ENCODE measurements at places on chromosomes 5 and 9.
A peak's percentile ranks its signal among the peaks of the same experiment; 100 is the strongest.

DNA sequence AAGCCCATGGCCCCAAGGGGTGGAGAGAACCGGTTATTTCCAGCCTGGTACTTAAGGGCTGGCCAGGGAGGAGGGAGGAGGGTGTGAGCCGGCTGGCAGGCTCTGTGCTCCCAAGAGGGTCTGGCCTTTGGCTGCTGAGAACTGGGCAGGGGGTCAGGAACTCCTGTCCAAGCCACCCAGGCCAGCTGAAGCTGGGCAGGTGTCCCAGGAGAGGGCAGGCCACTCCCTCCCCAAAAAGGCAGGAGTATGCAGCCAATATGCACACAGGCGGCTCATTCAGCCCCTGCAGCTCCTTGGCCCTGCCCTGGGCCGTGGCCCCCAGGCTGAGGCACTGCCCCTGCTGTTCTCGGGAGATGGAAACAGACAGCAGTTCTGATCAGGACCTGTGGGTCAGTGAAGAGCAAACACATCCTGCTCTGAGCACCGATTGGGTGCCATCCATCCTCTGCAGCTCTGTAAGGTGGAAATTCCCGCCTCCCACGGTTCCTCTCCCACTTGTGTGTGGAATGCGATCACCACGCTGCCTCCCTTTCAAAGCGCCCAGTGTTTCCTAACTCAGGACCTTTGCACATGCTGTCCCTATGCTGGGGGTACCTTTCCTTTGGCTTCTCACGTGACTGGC, 17.1 kb upstream of the KIF12 start:
- no peak for DNase-seq

DNA sequence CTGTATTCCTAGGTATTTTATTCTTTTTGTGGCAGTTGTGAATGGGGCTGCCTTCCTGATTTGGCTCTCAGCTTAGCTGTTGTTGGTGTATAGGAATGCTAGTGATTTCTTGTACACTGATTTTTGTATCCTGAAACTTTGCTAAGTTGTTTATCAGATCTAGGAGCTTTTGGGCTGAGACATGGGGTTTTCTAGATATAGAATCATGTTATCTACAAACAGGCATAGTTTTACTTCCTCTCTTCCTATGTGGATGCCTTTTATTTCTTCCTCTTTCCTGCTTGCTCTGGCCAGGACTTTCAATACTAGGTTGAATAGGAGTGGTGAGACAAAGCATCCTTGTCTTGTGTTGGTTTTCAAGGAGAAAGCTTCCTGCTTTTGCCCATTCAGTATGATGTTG, 129.9 kb downstream of the DMXL1 start:
- no peak for DNase-seq

DNA sequence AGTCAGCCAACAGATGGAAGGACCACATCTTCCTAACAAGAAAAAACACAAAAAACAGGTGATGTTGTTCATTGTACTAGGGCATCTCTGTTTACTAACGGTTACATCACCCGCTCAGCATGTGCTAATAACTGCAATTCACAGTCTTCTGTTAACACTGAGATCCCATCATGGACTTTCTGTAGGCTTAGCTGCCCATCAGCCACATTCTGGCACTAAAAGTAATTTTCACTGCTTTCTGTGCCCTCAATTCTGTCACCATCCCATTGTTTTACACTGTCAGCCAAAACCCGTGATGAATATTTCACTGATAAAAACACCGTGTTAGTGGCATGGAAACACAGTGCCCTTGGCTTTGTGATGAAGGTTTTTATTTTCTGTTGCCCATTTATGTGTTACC, 64.6 kb downstream of the CAST start:
- DNase-seq: no peak

DNA sequence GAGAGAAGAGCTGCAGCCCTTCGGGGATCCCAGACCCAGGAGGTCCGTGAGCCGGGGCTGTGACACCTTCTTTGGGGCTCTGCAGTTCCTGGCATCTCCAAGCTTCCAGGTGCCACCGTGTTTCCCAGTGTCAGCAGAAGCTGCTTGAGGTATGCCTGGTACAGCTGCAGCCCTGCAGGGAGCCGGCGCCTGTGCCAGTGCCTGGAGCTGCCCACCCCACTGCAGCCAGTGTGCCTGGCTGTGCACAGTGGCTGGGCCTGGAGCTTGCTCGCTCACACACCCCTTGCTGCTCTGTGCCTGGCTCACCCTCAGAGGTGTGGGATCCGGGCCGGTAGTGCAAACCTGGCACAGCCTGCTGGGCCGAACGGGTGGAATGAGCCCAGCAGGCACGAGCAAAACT, 65.5 kb downstream of the NACC2 start:
- DNase-seq: no peak

DNA sequence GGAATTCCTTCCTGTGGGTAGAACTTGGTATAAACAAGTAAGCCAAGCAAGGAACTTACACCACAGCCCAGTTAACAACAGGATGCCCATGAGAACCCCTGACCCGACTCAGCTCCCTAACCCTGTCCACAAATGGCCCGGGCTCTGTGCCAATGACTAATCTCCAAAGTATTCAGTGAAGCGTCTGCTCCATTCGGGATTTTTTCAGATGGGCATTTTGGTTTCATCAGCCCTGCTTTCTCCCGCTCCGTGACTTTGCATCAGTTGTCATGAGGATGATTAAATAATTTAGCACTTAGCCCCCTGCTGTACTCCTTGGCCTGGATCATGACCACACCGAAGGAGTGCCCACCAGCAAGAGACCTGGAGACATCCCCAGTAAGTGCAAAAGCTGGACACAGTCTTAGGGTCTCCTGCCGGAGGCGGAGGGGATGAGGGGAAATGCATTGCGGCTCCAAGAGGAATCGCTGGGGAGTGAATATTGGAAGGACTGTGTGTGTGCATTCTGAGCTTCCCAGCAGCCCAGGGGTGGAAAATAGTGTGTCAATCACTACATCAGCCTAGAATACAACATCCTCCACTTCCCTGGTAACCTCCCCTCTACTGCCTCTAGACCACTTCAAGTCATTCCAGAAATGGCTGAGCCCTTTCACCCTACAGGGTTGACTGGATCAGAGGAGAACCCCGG, 41.4 kb upstream of the DNAH5 start:
- no peak for DNase-seq

- DNase-seq: no peak
Measured at GRCh38 chr9:115649991-115650472, 503.6 kb upstream of the PAPPA start.

DNA sequence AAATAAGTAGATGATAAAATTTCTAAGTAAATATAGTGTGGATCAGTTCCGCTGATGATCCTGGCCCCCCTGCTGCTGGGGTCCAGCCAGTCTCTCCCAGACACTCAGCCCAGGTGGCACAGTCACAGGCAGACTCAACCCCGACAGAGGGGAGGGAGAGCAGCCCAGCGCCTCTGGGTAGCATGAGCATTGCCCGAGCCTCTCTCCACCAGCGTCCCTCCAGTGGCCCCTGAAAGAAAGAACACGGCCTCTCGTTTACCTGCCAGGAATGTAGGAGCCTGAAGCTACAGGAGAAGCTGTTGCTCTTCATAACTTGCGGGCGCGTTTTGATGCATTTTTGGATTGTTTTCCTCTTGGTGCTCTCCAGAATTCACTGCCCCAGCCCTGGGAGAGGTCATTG, 68.8 kb upstream of the ICE1 start:
- DNase-seq: peak; percentile 11
